NCI-H1105 (cell line): ENCODE measurements at places on chromosomes 3 and 15.

GRCh38 chr15:94263341-94264273 lies 32.2 kb downstream of the MCTP2 start:
- DNase-seq: no peak

GRCh38 chr3:109071350-109072142 lies 46.4 kb downstream of the MORC1 start:
- no peak for DNase-seq

DNA sequence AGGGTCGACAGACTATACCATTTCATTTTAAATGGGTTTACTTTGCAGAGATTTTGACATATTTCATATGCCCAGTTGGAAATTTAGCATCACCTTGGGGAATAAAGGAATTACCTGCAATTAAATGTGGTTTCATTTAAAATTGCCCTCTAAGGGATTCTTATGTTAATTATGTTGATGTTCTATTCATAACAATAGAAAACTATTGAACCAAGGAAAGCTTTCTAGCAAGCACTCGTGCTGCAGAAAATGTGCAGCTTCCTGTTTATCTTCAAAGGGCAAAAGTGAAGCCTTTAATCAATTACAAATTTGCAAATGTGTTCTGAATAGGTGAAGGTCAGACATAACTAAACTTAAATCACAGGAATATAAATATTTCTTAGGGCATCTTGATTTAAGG lies 352.1 kb downstream of the CHST2 start:
- DNase-seq: no peak

DNA sequence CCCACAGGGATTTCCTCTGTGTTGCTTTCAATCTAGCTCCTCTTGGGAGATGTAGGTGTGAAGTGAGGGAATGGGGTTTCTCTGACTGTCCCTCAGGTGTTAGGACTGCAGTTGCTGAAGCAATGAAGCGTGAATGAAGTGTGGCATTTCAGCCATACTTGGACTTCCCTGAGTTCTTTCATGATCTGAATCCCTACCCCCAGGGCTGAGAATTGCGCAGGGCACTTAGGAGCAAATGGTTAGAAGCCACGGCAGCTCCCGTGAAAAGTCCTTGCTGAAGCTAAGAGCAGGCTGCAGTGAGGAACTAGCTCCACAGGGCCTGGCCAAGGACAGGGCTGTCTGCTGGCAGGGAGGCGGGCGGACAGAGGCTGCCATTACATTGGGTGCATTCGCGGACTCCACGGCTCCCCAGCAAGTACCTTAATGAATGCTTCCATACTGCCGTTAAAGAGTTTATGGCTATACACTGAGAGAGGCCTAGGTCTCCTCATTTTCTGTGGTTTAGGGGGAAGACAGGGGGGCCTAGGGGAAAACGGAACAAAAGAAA lies 69.0 kb upstream of the RAD18 start:
- no peak for DNase-seq

DNA sequence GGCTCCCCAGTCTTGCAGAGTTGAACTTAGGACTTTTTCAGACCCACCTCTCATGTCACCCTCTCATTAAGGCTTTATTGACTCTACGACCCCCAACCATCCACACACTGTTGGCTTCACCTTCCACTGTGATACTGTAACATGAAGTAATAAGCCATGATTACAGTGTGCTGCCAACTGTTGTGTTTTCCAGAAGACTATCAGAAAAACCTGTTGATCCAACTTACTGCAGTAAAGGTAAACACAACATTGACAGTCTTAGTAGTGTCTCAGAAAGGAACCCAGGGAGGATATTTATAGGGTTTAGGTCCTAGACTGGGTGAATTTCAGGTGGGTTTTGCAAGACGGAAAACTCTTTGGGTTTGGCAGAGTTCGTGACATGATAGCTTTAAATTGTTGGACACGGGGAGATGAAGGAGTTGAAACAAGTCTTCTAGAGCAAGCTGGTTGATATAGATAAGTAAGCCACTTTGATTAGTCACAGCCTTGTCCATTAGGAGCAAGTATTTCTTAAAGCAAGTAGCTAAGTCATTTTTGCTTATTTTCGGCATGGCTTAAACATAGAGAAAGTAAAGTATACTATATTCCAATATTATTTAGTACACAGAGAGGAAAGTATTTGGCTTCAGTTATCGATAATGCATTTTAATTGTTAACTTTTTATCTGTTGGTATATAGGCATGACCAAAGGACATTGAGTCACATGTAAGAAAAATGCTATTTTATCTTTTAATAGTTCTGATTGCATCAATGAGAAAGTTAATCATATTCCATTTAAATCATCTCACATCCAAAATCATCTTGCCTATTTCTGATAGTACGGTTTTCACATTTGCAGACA lies 2.4 kb upstream of the COL6A5 start:
- no peak for DNase-seq

DNA sequence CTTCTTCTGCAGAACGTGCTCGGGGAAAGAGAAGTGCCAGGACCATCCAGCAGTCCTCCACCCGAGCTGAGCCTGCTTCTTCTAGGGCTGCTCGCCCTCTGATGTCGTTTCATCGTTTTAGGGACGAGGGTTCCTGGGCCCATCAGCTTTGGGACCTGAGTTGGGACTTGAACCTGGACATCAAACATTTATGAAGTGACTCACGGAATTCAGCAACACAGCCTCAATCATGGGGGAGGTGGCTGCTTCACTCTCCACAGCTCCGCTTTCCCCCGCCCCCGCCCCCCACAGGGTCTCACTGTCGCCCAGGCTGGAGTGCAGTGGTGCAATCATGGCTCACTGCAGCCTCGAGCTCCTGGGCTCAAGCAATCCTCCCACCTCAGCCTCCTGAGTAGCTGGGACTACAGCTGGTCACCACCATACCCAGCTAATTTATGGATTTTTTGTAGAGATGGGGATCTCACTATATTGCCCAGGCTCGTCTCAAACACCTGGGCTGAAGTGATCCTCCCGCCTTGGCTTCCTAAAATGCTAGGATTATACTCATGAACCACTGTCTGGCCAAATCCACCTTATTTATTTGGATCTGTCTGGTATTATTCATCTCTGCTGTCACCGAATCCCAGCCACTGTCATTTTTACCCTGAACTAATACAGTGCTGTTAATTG lies 725 bp upstream of the SCAMP2 start:
- no peak for DNase-seq

- no peak for DNase-seq
These were observed 8.1 kb upstream of the GAP43 start for GRCh38 chr3:115615001-115615814.
